Occipital lobe (tissue), 3 donors: ENCODE measurements at places on chromosomes 2 and 18. TPM values are rescaled to one million over a fixed set of nuclear protein-coding genes. Genes with fewer than 3 reads are reported as not detected.

Gene KIF1A
- total RNA-seq, result 219 TPM

Gene SNED1
- 3.3 TPM for total RNA-seq

Gene GALR1
- total RNA-seq, result 0.16 TPM

Gene ALPP
- total RNA-seq, result not detected

Gene CFC1
- total RNA-seq, result not detected

Gene TBR1
- 53.7 TPM for total RNA-seq

Gene TAF4B
- total RNA-seq, result 4.7 TPM
